ENCODE measurements at places on chromosomes 5 and 9.

DNA sequence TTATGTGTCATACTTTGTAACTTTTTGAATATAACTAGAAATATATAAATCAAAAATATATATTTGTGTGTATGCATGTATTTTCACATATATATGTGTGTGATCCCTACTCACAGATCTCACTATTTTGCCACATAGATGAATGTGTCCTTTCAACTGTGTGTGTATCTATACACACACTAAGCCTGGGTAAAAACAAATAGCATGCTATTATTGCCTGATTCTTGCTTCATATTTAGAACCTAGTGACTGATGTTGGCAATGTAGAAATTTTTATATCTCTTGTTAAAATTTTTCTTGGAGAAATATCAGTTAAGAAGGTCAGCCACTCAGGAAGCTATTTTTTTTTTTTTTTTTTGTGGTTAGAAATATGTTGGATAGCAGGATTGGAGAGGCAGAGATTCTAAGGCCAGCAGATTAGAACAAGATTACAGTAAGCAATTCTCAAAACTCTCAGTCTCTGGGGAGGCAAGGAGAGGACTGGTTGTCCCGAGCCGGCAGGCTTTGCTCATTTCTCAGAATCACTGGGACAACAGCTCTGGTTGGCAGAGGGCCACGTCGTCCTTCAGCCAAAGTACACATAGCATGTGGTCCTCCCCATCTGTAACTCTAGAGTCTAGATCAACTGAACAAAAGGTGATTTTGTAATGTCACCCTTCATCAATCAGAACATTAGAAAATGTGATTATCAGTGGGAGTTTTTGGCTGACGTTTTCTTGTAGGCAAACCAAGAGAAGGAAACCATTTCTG, 19.7 kb downstream of the C6 start:
- DNase-seq: no peak

GRCh38 chr5:124628721-124629596, 117.5 kb downstream of the ZNF608 start:
- no peak for DNase-seq

DNA sequence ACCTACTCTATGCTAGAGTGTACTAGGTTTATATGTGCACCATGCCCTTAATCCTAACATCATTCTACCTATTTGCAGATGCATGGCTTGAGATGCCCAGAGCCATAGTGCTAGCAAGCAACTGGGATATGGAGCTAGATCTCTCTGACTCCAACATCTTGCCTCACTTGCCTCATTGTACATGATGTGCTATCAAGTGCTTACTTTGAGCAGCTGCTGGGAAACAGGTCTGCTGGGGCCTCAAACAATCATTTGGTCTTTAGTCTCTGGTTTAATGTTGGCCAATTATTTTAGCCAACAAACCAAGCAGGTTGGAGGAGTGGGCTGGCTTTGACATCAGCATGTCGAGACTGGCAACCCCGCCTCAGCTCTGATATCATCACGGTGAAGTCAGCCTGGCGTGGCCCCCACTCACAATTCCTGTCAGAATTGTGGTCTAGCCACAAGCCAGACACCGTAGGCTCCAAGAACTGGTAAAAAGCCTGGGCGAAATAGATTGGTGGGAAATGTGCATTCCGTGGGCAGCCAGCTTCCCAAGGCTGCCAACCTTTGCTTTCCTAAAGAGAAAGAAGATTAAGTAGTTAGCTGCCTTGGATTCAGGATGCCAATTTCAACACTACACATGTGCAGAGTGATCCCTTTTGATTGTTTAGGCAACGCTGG, 21.1 kb upstream of the GAS1 start:
- DNase-seq: no peak

DNA sequence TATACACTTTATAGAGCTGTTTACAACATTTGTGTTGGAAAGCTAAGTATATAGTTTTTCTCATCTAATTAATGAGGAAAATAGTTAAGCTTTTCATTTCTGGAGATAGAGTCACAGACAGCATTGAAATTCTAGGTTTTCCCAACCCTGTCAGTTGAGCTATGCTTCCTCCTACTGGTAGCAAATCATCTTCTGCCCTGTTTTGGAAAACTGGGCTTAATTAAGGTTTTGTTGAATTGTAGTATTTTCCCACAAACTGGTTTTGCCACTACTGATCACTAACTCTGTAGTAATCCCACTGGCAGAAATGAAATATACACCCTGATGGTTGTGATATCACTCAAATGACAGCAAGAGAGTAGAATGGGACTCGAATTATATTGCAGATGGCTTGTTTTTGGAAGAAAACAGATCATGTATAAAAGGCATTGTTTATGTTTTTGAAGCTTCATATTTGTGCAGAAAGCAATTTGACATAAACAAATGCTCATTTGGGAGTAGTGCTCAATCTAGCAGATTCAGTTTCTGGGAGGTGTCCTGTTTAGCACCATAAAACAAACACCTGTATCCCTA, 46.6 kb downstream of the CD180 start:
- no peak for DNase-seq

- no peak for DNase-seq
Measured at GRCh38 chr5:134063188-134063820, 51.2 kb upstream of the TCF7 start.

- no peak for DNase-seq
Measured at GRCh38 chr9:127629468-127630081, 17.5 kb downstream of the STXBP1 start.

DNA sequence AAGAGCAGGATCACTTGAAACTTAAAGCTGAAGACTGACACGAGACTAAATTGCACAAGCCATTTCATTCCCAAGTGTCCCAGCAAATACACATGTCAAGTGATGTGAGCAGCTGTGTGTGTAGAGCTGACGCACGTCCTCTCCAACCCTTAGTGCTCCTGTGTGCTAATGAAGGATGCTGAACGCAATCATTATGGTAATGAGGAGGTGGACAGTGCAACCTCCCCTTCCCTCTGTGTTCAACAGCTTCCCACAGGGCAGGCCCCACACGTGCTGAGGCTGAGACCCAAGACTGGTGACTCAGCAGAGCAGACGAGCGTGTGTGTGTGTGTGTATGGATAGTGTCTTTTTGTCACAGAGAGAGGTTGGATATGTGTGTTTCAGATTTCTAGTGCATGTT, 702.1 kb downstream of the SEMA5A start:
- no peak for DNase-seq

GRCh38 chr9:105171589-105171988, 72.9 kb upstream of the SLC44A1 start:
- no peak for DNase-seq

- no peak for DNase-seq
Measured at GRCh38 chr9:74333384-74334032, 163.6 kb upstream of the RORB start.

- no peak for DNase-seq
Measured at GRCh38 chr9:15873573-15874177, 320.8 kb downstream of the CCDC171 start.

- DNase-seq: no peak
Measured at GRCh38 chr5:84861306-84861705, 476.6 kb upstream of the EDIL3 start.

- DNase-seq: no peak
Measured at GRCh38 chr5:58366461-58366860, 93.4 kb downstream of the PLK2 start.

- no peak for DNase-seq
Measured at GRCh38 chr9:90032296-90033027, 427.6 kb downstream of the GADD45G start.

DNA sequence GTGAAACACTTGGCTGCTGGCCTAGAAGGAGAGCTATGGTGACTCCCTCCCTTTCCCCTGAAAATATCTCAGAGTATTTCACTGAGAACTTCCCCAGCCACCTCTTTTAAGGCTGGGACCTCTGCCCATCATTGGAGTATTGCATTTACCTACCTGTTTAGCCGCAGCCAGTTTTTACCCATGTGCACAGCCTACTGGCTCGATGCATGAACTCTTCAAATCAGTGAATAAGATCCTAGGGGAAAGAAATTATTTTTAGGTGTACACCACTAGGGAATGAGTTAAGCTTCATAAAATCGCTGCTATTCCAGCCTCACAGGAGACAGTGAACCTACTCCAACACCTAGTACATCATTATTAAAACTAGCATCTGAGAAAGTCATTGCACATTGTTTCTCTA, 16.8 kb upstream of the FAM174A start:
- DNase-seq: no peak

GRCh38 chr9:127974001-127974768, 6.6 kb downstream of the EEIG1 start:
- DNase-seq: no peak

- DNase-seq: peak; percentile 81
Measured at GRCh38 chr9:98315551-98316060, 60.2 kb upstream of the TBC1D2 start.

- DNase-seq: no peak
Measured at GRCh38 chr5:56446728-56447127, 213.6 kb upstream of the ANKRD55 start.

DNA sequence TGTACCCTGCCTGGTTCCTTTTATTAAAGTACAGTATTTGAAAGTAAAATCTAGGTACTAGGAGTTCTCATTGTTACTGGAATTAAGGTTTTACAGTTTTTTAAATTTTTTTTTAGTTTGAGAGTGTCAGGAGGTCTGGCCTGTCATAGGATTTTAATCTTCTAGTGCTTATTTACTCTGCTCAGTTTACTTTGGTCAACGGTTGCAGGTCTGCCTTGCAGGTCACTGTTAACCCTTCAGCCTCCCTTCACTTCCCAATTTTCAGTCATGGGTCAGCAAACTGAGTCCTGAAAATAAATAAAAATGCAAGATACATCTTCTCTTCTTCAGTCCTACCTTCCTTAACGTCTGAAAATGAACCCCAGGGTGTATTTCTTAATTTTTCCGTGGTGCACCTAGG, 18.8 kb upstream of the PTBP3 start:
- DNase-seq: no peak

DNA sequence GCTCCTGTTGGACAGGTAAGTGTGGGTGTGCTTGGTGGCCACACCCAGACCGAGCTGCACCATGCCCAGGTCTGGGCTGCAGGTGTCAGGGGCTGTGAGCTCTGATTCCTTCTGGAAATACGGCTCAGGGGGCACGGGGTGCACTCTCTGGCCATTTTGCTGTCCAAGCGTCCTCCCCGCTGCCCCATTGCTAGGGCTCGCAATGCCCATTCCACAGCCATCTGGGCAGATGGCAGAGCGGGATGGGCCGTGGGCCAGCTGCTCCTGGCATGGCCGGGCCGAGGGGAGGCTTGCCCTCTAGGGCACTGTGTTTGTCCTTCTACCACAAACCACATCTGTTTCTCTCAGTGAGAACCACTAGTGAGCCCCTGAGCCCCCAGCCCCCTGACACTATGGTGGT, 67.9 kb upstream of the RXRA start:
- DNase-seq: no peak

DNA sequence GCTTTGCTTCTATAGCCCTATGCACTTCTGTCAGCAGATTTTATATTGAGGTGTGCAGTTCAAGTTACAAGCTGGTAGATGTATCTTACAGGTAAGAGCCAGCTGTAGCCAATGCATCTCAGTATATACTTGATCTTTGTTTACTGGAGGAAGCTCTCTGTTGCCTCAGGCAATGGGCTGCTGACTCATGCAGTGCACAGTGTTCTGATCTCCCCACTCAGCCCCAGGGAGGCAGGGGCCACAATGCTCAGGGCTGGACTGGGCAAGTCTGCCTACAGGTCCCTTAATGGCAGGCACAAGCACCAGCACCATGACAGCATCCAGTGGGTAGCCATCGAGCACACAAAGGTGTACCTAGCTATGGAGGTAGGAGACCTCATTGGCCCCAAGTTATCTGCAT, 178.8 kb upstream of the CDH10 start:
- no peak for DNase-seq

GRCh38 chr5:171469326-171469725, 49.9 kb downstream of the FGF18 start:
- no peak for DNase-seq

- DNase-seq: peak; percentile 25
Measured at GRCh38 chr5:148443998-148444397, 60.2 kb downstream of the FBXO38 start.

DNA sequence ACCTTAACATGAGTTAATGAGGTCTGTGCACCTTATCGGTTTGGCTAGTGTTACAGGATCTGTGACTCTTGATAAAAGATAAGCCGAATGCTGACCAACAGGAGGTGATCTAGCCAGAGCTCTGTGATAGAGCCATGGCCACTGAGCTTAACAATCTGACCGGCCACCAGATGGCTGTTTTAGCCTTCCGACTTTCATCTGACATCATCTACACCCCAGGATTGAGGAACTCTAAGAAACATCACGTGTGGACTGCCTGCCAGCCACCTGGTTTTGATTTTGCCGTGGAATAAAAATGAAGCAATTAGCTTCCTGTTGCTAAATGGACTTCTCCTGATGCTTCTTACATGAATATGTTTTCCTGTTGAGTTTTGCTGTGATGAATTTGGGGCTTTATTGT, 281.3 kb downstream of the CEMIP2 start:
- DNase-seq: no peak

- no peak for DNase-seq
Measured at GRCh38 chr9:86663905-86664304, 283.4 kb downstream of the GAS1 start.

DNA sequence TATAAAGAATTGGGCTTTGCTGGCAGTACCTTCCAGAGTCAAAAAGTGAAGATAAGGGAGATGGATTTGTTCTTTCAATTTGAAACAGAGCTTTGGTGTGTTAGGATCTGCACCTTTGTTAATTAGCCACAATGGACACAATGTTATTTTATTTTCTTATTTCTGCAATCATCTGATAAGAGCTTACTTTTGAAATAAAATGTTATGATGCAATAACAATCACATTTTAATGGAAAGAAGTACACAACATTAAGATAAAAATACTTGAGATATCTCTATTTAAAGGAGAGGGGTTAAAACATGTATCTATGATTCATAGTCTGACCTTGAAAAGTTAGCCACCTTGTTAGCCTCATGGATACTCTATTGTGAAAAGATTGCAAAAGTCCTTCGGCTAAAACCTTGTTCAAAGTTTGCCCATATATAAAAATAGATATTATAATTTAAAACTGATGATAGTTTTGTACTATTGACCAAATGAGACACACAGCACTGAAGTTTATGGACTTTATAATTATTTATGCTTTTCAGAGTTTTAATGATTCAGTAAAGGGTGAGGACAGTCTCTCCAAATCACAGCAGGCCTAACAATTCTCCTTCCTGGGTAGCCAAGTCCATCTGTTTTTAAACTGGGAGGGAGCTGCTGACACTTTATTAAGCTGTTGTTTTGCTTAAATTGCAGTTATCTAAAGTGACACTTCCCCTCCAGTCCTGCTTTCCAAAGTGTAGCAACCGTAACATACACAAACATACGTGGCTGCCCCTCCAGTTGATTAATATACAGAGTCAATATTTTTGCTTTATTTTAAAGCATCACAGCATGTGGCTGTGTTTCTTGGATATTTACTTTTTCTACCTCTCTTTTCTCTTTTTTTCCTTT, 47.6 kb upstream of the DAP start:
- DNase-seq: no peak

DNA sequence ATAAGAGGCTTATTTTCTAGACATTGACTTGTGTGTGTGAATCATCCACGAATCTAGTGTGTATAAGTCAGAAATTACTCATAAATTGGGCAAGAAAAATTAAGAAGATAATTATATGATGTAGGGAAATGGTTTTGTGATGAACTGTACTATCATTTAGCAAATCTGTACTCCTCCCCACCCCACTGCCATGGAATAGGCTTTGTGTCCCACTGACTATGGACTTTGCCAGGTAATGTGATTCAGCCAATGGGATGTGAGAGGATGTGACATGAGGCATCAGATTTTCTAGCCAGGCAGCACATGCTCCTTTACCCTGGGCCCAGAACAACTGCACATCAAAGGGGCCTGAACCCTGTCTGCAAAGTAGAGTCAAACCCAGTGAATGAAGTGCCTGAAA, 406.6 kb downstream of the CTNND2 start:
- DNase-seq: no peak

GRCh38 chr9:108093773-108094675, 604.5 kb upstream of the KLF4 start:
- DNase-seq: no peak
